NCI-H1092 treated with DMSO at 0.1 percent for 48 hours (cell line): ENCODE measurements at places on chromosomes 7 and 10.

DNA sequence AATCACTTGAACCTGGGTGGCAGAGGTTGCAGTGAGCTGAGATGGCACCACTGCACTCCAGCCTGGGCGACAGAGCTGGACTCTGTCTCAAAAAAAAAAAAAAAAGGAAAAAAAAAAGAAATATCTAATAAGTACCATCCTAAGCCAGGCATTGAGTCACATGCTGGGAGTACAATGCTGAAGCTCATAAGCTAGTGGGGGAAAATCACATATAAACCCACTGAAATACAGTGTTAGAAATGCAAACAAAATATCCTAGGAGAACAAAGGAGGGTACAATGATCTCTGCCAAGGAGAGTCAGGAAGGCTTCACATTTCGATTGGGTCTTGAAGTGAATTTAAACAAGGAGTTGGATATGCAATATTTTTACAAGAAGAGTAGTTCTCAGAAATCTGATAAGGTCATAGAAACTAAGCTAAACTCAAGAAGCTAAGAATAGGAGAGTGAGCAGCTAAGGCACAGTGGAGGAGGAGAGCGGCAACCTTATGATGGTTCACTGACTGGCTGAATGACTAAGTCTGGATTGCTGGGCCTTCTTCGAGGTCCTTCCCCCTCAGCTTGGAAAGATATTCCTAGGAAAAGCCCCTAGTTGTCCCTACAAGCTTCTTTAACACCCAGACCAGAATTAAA lies 115.5 kb downstream of the PHTF2 start:
- peak; percentile 33 for DNase-seq

GRCh38 chr10:74049955-74050354 lies 52.0 kb downstream of the VCL start:
- no peak for DNase-seq

- DNase-seq: no peak
Observed at GRCh38 chr7:135253851-135254771, 20.5 kb downstream of the STRA8 start.

DNA sequence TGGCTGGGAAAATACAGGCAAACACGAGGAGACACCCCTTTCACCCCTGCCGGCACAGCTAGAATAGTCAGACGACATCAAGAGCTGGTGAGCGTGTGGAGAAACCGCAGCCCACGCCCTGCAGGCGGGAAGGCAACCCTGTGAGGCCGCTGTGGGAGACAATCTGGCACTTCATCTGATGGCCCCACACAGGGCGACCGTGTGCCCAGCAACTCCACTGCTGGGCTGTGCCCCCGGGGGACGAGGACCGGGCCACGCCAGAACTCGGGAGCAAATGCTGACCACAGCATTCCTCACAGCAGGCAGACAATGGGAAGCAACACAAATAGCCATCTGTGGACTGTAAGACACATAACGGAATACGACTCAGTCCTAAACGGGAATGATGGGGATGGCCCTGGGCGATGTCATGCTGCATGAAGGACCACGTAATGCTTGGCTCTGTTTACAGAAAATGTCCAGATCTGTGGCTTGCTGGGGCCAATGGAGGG lies 58.9 kb downstream of the CFAP46 start:
- DNase-seq: no peak

- DNase-seq: no peak
Observed at GRCh38 chr7:101779267-101779666, 38.2 kb upstream of the CUX1 start.

DNA sequence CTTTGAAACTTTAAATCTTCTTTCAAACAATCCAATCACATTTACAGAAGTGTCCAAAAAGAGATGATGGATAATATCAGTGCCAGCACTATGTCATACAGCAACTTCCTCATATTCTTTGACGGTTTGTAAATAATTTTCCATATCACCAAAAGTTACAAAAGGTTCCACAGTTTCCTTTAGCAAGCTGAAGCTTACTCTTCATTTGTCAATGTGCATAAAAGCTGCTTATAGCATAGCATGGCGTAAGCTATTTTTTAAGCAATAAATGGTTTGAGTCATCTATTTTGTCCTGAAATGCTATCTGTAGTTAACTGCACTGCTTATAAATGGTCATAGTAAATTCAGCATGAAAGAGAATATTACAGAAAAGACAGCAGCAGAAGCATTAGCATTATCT lies 95.1 kb downstream of the ETV1 start:
- no peak for DNase-seq

DNA sequence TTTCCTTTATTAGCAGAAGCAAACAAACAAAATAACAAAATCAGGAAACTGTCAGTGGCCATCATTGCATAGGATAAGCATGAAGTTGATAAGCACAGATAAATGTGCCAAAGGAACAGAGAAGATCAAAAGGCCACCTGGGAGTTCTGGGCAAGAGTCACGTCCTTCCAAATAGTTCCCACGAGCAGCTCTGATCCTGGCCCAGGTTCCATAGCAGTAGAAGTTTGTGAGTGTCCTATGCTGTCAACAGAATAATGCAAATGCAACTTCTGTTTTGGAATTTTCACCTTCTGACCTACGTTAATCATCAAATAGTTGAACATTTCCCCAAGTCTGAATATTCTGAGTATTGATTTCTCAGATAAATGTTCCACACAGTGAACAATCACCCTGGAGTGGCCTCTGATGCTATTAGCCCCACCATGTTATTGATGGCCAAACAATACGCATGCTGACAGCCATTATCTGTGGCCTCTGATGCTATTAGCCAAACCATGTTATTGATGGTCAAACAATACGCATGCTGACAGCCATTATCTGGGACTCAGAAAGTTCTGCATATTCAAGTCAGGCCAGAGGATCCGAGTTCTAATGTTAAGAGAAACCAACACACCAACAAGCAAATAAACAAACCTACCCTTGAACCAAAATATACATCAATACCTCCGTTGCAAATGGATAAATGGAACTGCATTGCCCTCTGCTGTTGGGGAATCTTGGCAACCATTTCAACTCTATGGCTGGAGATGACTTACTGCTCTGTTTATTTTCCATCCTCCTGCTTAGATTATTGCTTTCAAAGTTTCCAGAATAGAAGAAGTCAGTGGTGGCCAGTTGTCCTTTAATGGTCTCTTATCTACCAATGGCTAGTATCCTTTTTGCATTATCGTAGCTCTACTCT lies 63.3 kb downstream of the MRC1 start:
- peak; percentile 2 for DNase-seq

DNA sequence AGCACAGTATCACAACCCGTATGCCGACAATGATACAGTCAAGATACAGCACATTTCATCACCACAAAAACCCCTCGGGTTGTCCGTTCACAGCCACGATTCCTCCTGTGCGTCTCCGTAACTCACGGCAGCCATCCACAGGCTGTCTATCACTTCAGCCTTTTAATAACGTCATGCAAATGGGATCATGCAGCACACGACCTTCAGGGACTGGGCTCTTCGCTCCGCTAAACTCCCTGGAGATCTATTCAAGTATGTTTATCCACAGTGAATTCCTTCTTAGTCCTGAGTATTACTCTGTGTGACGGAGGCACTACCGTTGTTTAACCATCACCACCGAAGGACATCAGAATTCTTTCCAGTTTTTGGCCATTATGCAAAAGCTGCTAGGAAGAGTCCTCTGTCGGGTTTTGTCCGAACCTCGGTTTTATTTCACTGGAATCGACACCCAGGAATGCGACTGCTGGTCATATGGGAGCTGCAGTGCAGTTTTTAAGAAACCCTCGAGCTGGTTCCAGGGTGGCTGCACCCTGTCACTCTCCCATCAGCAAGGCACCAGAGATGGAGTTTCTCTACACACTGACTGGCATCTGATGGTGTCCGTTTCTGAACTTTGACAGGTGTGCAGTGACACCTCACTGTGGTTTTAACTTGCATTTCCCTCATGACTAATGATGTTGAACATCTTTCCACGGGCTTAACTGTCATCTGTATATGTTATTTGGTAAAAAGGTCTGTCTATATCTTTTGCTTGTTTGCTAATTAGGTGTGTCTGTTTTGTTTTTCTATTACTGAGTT lies 193.6 kb downstream of the MAD1L1 start:
- DNase-seq: no peak
